Activated CD4-positive, alpha-beta T cell treated with anti-CD3 and anti-CD28 coated beads for 24 hours (primary cell): ENCODE measurements at places on chromosomes 13 and 19.

GRCh38 chr13:92179223-92179622 is 780.8 kb downstream of the GPC5 start:
- DNase-seq: no peak

- no peak for DNase-seq
These were observed 70.6 kb downstream of the FGF9 start for GRCh38 chr13:21741396-21741979.

- no peak for DNase-seq
These were observed 709 bp downstream of the DPP9 start for GRCh38 chr19:4722671-4723594.

DNA sequence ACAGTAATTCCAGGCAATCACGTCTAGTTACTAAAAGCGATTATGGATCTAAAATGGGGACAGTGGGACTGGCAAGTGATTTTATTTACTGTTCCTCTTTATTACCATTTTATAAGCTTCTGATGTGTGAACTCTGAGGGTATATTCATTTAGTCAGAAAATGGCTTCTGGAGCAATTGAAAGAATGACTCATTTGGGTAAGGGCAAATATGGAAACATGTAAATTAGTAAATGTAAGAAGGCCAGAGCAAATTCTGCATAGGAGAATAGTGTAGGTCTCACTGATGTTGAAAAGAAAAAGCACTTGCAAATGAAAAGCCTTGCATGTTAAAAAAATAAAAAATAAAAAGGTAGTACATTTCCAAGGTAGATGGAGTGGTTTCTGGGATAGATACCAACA is 262.2 kb downstream of the KLF5 start:
- no peak for DNase-seq

GRCh38 chr19:38932425-38933179 is 1.9 kb downstream of the MRPS12 start:
- DNase-seq: no peak

GRCh38 chr19:4759388-4760284 is 31.9 kb upstream of the FEM1A start:
- peak; percentile 33 for DNase-seq
